ENCODE measurements at places on chromosomes 2 and 18.

DNA sequence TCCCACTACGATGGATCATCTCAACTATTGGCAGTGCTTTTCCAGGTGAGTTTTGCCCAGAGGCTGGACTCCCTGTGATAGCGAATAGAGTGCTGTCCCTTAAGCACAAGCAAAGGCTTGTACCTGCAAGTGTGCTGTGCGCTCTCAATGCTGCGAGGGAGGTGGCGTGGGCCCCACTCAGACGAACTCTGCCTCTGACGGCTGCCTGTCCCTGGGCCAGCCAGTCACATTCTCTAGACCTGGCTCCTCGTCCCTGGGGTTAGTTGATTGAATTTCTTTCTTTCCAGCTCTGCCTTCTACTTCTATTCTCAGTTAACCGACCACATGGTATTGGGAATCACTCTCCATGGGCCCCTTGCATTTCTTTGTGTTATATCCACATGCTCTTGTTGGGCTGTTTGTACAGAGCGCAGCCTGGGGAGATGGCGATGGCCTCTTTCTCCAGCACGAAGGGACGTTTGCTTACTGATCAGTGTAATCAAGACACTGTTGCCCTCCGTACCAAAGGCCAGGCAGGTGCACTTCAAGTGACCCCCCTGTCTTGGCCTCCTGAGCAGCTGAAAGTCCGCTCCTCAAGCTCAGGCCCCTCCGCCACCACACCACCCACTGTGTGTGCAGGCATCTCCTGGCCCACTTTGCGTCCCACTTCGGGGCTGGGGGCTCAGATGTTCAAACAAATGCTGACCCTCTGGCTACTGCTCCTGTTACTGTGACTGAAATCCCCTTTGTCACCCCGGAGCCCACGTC, 151.3 kb downstream of the ZNF236 start:
- no peak for DNase-seq

GRCh38 chr2:204966245-204966644, 421.0 kb downstream of the PARD3B start:
- no peak for DNase-seq

DNA sequence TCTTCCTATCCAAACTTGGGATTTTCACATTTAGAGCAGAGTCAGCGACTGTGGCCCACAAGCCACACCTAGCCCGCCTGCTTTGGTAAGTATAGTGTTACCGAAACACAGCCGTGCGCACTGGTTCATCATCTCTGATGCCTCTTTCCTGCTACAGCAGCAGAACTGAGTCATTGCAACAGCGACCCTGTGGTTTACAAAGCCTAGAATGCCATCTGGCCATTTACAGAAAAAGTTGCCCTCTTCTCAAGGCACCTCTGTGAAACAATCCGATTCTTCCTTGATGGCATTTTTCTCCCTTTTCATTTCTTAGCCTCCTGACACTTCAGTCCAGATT, 10.7 kb upstream of the IAH1 start:
- no peak for DNase-seq

GRCh38 chr2:157784169-157784822, 91.8 kb downstream of the ACVR1 start:
- DNase-seq, result no peak

- no peak for DNase-seq
These were observed 39.1 kb upstream of the PLEKHM3 start for GRCh38 chr2:208064220-208064961.

GRCh38 chr2:108593547-108594098, 59.4 kb downstream of the LIMS1 start:
- no peak for DNase-seq

- no peak for DNase-seq
These were observed 35.6 kb upstream of the NRP2 start for GRCh38 chr2:205646680-205647079.

DNA sequence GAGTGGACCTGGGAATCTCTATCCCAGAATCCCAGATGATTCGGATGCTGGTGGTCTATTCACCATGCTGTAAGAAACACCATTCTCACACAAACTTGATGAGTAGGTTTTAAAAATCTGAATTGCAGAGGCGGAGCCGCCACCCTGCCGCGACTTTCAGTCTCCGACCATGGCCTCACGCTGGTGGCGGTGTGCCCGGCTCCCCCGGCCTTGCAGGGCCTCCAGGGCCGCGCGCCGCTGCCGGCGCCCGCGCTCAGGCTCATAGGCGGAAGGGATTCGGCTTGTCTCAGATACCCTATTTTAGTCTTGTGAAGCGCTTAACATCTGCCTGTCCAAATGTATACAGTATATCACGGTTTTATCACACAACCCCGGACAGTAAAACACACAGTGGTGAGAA, 2.6 kb upstream of the PPM1B start:
- DNase-seq, result no peak

DNA sequence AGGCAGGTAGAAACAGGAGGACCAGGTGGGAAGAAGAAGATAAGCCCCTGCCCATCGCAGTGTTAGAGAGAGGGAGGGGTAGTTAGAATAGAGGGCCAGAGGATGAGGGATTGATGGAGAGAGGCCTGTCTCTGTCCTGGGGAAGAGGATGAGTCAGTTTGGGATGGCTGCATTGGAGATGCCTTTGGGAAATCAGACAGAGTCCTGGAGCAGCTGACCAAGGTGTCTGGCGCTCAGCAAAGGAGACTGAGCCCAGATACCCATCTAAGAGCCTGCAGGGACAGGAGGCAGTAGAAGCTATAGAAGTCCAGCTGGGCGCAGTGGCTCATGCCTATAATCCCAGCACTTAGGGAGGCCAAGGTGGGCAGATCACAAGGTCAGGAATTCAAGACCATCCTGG, 177.8 kb upstream of the HAAO start:
- DNase-seq, result no peak

DNA sequence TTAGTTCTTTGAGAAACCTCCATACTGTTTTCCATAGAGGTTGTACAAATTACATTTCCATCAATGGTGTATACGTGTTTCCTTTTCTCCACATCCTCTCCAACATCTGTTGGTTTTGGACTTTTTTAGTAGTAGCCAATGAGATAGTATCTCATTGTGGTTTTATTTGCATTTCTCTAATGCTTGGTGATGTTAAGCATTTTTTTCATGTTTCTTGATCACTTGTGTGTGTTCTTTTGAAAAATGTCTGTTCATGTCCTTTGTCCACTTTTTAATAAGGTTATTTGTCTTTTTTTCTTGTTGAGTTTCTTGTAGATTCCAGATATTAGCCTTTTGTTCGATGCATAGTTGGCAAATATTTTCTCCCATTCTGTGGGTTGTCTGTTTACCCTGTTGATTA, 392.3 kb upstream of the ZEB2 start:
- no peak for DNase-seq

DNA sequence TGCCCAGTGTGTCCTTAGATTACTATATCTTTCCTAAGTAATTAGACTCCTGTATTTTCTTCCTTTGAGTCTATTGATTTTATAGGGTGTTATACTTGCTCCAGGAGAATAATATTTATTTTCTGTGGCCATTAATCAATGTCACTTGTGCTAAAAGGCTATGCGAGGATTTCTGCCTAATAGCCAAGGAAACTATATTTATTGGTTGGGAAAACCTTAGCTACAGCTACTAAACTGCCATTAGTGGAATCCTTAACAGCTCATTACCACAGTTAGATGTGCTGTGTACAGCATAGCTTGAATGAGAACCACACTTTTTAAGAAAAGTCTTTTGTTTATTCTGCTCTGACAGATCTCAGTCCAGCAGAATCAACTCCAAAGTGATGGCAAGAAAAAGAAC, 537.3 kb downstream of the ERBB4 start:
- DNase-seq, result no peak

DNA sequence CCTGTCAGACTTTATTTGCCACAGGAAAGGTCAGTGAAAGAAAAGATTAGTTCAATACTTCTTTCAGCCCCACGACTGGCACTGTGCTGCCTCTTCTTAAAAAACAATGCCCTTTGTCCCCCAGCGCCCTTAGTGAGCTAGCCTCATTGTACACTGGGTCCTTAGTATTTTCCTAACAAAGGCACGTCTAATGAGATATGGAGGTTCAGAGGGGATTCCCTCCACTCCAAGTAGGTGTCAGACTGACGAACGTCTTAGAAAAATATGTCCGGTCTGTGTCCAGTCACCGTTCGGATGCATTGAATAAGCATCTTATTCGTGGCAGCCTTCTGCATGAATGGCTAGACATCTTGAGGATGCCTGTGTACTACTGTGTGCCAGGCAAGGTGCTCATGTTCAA, 1.1 kb downstream of the FECH start:
- no peak for DNase-seq

GRCh38 chr18:55509631-55510324, 78.2 kb downstream of the TCF4 start:
- no peak for DNase-seq

GRCh38 chr18:3664563-3665178, 214.7 kb downstream of the TGIF1 start:
- no peak for DNase-seq

GRCh38 chr2:2798337-2798736, 467.3 kb upstream of the MYT1L start:
- no peak for DNase-seq

DNA sequence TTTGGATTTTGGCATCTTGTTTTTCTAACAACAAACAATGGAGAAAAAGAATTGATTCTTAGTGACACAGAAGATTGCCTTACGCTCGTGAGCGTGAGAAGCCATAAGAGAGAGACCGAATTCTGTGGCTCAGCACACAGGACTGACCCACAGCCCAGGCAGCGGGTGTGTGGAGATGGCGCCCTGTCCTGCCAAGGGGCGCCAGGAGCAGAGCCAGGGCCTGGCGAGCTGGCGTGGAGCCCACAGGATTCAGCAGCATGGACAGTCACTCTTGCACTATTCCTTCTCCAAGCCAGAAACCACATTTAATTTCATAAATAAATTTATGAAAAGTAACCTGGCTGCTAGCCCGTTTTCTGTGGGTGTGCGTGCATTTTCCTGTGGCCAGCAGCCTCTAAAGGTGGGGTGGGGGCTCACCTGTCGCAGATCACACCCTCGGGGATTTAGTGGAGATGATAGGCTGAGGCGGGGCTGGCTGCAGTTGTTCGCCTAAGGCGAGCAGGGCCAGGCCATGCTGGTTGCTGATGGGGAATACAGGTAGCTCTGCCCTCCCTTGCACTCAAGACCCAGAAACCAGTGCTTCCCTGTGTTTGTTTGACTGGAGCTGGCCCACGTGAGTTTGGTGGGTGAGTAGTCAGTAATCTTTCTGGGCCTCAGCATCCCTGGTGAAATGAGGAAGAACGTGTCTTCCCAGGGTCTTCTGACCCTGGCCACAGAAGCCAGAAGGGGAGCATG, 46.2 kb downstream of the FAM168B start:
- DNase-seq, result no peak

GRCh38 chr2:166285215-166285614, 90.5 kb downstream of the SCN9A start:
- DNase-seq, result no peak

DNA sequence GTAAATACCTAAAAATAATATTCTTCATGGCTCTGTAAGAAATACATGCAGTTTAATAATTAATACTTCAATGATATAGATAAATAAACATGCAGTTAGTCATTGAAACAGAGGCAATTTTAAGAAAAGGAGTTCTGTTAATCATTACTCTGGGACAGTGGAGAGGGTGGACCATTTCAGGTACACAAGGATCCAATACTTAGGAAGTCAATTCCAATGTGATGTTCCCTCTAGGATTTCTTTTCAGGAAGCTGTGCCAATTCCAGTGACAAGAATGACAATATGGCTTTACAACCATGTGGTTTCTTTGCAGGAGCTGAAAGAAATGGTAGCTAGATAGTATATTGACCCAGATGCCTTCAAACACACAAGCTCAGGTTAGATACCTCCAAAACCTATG, 175.8 kb upstream of the NETO1 start:
- DNase-seq, result no peak

DNA sequence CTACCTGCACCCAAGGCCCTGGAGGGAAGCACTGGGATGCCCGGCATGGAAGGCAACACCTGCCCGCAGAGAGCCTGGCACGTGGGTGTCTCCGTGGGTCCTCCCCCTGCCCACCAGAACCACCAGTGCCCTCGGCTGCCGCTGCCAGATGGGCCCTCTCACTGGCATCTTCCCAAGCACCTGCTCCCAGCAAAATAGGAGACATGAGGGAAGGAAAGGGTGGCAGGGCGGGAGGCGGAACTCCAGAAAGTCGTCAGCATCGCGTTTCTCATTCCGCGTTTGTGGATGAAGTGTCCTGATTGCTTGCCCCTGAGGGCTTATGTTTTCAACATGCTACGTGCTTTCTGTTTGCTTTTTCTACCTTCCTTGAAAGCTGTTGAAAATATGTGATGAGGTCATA, 8.8 kb upstream of the SNTG2 start:
- no peak for DNase-seq

- DNase-seq, result no peak
These were observed 65.2 kb downstream of the COPS8 start for GRCh38 chr2:237150831-237151375.

DNA sequence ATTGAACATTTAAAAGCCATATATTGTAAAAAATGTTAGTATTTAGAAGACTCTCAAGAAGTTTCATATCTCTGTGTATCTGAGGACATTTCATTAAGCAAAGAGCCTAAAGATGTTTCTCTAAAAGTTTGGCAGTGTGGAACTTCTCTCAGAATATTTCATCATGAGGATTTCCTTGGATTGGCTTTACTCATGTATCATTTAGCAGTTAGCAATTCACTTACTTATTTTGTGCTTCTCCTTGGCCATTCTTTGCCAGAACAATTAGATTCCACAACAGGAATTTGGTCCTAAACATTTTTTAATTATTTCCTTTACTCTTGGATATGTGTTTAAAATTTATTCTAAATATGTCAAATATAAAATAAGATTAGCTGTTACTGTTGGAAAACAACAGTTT, 345.0 kb upstream of the LRRTM4 start:
- no peak for DNase-seq

DNA sequence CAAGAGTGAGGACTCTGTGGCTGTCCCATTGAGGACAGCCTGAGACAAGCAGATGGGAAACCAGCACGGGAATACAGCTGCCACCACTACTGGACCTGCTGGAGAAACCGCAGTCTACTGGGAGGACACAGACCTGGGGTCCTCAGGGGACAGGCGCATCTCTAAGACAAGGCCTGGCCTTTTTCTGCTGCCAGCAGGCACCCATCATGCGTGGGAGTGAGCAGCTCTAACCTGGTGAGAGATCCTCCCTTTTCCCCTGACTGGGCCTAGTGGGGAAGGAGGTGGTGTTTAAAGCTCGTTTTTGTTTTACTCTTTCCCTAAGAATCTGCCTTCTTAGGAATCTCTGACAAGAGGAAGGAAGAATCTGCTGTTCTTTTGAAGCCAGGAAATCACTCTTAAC, 36.6 kb downstream of the CYRIA start:
- DNase-seq, result no peak

- DNase-seq, result no peak
These were observed at the start of gene LAMA1 for GRCh38 chr18:7117390-7118355. LAMA1 (minus strand) TSS chr18:7117797; CDS start chr18:7117720, 77 bp downstream.
